ENCODE measurements at places on chromosomes 5 and 9.

- DNase-seq: no peak
Measured at GRCh38 chr5:167478188-167478587, 813.3 kb upstream of the WWC1 start.

DNA sequence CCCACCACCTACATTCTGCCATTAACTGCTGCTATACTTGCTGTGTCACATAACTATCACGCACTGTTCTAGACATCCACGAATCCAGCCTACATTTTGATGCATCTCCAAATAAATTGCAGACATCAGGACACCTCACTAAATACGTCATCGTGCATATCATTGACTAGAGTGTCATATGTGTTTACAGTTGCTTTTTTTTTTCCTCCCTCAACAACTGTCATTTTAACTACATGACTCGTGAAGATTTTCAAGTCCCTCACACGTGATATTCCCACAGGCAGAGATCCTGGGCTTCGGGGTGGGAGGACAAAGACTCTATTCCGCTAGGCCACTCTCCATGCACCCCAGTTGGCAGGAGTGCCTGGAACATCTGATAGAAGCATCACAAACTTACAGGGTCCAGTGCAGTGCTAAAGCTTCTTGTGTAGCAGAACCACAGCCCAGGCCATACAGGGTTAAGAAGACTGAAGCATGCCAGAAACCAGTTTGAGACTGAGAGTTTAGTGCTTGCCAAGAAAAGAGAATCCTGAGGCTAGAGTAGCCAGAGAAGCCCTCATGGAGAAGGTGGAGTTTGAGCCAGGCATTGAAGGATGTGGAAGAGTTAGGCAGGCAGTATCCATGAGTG is 1.1 kb downstream of the PCYOX1L start:
- no peak for DNase-seq

DNA sequence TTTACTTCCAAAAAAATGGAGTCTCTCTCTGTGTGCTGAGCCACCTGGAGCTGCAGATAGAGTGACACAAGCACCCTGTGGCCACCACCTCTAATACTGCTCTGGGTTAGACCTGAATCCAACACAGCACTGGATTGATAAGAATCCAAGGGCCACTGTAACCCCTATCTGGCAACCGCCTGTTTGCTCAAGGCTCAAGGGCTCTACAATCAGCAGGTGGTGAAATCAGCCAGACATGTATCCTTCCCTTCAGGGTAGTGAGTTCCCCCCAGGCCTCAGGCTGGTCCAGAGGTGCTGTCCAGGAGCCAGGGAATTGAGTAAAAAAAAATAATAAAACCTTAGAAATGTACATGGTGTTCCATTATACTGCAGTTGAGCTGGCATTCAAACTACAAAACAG is 509.0 kb downstream of the KIF4B start:
- no peak for DNase-seq

GRCh38 chr5:82655078-82655477 is 376.9 kb upstream of the RPS23 start:
- no peak for DNase-seq

DNA sequence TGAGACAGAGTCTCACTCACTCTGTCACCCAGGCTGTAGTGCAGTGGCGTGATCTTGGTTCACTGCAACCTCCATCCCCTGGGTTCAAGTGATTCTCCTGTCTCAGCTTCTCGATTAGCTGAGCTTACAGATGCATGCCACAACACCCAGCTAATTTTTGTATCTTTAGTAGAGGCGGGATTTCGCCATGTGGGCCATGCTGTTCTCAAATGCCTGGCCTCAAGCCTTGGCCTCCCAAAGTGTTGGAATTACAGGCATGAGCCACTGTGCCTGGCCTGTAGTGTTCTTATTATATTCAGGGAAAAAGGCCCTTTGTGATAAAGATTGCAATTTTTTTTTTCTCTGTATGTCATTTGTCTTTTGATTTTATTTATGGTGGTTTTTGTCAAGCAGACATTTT is 24.0 kb upstream of the MCCC2 start:
- no peak for DNase-seq

GRCh38 chr5:7844901-7845300 is 6.0 kb downstream of the CFAP90 start:
- no peak for DNase-seq

GRCh38 chr5:33892620-33893137 is 889 bp upstream of the ADAMTS12 start:
- DNase-seq: no peak

- DNase-seq: no peak
Measured at GRCh38 chr5:100479079-100479688, 56.0 kb upstream of the FAM174A start.

GRCh38 chr9:125391704-125392103 is 130.1 kb downstream of the GAPVD1 start:
- DNase-seq: no peak

GRCh38 chr9:86909388-86909787 is 37.9 kb downstream of the GAS1 start:
- no peak for DNase-seq

DNA sequence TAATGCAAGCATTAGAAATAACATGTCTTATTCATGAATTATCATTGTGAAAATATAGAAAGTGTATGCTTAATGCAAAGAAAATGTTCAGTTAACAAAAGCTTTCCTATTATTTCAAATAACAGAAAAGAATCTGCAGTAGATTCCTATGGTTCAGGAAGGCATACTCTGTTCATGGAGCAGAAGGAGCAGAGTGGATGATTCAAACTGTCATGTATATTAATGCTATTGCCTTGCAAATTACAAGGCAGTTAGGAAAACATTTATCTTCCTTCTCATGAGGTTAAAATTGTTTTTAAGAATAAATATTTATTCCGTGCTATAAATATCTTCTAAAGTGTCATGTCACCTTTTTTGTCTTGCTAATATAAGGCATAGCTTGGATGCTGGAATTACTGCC is 47.5 kb downstream of the PCSK1 start:
- no peak for DNase-seq

DNA sequence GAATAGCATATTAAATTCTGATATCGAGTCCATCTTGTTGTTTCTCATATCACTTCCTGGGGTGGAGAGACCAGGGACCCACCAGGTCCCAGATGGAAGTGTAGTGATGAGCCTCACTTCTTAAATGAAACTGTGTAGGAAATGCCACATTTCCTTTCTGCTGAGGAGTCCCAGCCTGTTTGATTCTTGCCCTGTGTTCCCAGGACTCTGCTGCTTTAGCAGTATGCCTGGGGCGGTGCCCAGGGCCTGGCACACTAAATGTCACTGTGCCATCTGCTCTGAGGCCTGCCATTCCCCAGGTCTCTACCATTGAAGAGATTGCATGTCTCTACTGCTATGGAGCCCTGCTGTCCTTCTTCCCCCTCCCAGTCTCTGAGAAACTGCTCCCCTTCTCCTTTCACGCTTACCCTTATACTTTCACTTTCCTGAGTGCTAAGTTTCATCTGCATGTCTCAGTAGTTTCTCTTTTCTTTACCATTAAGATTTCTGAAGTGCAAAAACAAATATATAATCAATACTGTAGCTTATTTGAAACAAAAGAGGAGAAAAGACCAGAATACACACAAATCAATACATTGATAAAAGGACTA is 260.4 kb downstream of the GABRB2 start:
- DNase-seq: no peak

DNA sequence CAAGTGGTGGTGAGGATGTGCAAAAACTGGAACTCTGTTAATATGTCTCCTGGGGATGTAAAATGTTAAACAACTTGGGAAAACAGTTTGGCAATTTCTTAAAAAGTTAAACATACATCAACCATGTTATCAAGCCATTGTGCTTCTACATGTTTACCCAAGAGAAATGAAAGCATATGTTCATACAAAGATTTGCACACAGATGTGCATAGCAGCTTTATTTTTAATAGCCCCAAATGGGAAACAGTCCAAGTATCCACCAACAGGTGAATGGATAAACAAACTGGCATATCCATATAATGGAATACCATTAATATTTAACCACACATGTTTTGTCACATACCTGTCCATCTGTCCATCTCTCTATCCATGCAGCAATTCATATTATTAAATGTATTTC is 6.2 kb downstream of the VPS13A start:
- DNase-seq: no peak

DNA sequence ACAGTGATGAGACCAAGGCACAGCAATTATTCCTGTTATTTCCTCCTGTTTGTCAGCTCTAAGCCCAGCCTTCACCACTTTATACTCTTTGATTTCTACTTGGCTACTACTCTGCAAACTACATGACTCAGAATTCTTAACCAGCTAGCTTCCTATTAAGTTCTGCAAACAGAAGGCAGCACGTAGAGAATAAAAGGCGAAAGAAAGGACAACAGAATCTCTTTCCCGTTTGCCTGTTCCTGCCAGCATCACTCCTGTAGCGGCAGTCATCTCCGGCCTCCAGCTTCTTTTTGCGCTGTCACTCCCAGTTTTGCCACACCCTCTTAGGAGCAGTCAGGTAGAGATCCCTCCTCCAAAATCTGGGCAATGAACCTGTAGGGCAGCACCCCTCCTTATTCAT is 29.9 kb downstream of the DPYSL3 start:
- no peak for DNase-seq

- peak; percentile 6 for DNase-seq
Measured at GRCh38 chr5:37738057-37738691, 101.7 kb downstream of the GDNF start.

All from stimulated activated naive B cell treated with anti-CD40 and anti-IgM and Interleukin-4, amounts not matched to agents 10 μg/mL and 1 μg/mL and 100 μg/mL, for 72 hours (primary cell).